Endodermal cell (in vitro differentiated cells): ENCODE measurements at places on chromosomes 12 and 14.

- DNase-seq: no peak
These were observed 50.4 kb upstream of the RIMBP2 start for GRCh38 chr12:130766470-130766869.

DNA sequence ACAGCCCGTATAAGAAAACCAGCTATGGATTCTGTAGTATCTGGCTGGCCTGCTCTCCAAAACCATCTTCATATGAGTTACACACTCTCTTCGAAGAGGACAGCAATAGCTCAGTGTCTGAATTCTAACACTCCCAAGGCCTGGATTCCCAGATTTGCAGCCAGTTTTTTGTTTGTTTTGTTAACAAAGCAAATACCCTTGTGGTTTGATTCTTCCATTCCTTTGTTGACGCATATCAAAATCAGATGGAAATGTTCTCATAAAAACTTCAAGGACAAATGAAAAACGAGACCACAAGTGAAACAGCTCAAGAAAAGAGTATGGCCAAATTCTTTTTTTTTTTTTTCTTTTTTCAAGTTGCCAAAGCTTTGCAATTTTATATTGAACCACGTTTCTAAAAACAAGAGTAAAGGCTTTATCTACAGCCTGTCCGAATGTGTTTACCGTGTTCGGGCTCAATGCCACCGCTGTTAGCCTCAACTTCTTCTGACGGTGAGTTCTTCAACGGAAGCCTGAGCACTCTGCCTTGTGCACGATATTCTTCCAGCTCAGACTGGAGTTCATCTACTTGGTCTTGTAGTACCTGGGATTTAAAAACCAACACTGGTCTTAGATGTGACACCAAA lies 67.5 kb downstream of the NIN start:
- no peak for DNase-seq

DNA sequence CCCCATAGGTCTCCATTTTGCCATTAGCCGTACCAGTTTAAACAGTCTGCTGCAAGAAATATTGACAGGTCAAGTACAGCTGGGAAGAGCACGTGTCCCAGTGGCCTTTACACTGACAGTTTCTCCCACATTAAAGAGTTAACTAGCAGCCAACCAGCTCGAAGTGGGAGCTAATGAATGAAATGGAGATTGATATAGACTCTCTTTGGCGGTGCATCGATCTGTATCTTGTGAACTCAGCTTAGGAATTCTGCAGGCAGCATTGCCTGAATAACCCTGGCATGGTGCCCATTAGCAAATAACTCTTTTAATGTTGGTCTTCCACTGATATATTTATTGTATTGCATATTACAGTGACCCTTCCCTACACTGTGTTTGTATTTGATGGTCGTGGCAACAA lies 319.4 kb downstream of the EGLN3 start:
- DNase-seq: no peak

GRCh38 chr14:39433452-39433813 lies 1.2 kb upstream of the FBXO33 start:
- no peak for DNase-seq

GRCh38 chr14:97218691-97219430 lies 421.7 kb downstream of the VRK1 start:
- peak; percentile 87 for DNase-seq

DNA sequence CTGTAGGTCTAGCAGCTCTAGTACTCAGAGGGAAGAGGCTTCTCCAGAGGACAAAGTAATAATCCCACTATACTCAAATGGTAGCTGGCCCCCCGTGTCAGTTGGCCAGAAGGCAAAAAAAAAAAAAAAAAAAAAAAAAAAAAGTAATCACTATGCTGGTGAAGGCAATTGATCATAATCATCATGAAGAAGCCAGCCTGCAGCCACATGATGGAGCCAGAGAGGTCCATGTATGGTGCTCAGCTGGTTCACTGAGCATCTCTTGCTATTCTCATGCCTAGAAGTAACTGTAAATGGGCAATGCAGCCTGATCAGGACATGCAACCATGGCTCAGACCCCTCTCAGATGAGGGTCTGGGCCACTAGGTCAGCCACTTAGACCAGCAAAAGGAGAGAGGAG lies 378.8 kb downstream of the MED13L start:
- DNase-seq: peak; percentile 60

DNA sequence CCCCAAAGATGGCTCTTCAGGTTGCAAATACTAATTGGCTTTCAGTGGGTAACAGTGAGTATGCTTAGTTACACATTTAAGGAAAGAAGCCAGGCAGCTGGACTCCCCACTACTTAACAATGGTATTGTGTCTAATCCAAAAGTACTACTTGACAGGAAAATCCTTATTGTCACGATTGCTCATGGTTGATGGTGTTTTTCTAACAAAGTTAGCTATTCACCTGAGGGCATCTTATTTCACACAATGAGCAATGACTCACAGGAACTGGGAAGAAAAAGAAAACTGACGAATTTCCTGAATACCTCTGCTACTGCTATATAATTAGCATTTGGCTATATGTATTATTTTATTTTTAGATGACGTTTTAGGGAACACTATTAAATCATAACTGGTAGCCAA lies 33.4 kb upstream of the ALG10 start:
- DNase-seq: no peak

DNA sequence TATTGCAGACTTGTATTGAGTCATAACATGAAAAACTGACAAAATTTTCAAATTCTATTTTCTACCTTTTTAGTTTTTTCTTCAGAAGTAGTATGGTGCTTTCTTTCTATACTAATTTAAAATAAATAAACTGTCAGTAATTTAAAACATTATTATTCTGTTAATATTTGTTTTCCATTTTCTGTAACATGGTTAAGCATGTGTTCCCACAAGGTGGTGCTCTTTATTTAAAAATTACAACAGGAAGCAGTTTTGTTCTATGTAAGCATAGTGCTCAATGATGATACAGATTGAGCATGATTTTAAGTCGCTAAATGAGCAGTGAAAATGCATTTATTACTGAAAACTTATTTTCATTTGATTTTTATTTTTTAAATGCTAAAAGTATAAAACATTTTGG lies 114.6 kb downstream of the PPFIA2 start:
- DNase-seq: no peak

- no peak for DNase-seq
These were observed 11.7 kb upstream of the NFKBIA start for GRCh38 chr14:35416108-35416750.

DNA sequence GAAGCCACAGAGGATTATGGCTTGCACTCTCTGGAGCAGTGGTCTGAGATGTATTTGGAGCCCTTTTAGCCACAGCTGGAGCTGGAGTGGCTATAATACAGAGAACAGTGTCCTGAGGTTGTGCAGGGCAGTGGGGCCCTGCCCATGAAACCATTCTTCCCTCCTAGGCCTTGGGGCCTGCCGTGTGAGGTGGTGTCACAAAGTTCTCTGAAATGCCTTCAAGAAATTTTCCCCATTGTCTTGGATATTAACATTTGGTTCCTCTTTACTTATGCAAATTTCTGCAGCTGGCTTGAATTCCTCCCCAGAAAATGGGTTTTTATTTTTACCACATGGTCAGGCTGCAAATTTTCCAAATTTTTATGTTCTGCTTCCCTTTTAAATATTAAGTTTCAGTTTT lies 79.3 kb downstream of the UNC79 start:
- DNase-seq: no peak

DNA sequence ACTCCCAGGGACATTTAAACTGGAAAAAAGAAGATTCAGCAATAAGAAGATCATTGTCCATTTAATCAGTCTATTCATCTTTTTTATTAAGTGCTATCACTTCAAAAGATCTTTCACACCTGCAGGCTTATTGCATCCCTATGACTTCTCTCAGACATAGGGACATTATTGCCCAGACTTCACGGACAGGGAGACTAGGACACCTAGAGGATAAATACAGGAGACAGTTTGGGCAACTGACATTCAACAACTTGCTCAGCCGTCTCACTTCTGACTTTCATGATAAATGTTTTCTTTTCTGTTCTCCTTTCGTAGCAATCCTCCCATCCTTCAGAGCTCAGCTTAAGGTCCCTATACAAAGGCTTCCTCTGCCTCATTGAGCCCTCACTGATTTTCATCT lies 84.3 kb downstream of the TMEM30B start:
- no peak for DNase-seq

GRCh38 chr12:132954471-132955048 lies 1.5 kb downstream of the ZNF605 start:
- DNase-seq: peak; percentile 41

- DNase-seq: no peak
These were observed 58.8 kb upstream of the FBRSL1 start for GRCh38 chr12:132430838-132431774.

- DNase-seq: no peak
These were observed 184.5 kb downstream of the AKAP6 start for GRCh38 chr14:32513571-32514009.

DNA sequence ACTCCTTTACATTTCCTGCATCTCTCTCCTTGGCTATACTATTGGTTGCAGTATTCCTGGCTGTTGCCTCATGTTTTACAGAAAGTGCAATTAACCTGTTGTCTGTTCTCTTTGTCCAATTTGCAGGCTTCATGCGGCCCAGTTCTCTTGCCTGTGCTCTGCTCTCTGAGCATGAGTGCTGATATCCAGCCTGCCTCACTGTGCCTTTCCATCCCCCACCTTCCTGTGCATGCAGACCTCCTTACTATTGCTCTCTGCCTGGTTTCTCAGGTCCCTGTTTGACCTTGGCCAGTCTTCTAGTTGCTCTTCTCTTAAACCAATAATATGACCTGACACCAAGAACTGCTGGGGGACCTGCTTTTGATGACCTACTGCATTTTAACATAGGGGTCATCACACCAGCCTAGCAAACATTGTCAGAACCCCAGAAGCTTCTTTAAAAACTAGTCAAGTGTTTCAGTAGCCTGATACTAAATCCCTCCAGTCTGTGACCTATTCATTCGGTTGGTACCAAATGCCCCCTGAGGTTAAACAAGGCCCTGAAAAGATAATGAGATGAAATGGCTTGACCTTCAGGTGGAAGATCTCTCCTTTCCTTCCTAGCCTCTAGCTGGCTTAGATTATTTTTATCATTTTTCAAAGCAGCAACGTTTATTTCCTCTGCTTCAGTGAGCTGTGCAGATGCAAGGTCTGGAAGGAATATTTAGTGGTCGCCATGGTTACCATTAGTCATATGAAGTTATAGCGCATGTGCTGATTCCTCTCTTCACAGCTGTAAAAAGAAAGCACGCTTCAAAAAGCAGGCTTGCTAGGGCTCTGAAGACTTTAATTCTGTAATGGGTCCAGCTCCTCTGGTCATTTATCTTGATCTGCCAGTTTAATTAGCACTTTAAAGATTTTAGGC lies 216.5 kb downstream of the PHLDA1 start:
- no peak for DNase-seq

DNA sequence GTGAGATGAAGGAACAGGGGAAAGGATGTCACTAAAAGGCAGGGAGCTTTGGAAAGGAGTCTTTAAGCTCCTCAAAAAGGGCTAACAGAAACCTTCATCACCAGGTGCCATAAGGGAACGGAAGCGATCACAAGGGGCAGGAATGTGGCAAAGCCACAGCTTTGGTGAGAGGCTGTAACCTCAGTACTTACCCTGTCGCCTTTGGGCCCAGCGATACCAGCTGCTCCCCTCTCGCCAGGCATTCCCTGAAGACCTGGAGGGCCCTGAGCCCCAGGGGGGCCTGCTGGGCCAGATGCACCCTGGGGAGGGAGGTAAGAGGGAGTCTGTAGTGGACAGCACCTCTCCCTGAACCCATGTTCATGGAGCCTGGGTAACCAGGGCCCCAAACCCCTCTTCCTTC lies 18.9 kb downstream of the TMEM106C start:
- no peak for DNase-seq

DNA sequence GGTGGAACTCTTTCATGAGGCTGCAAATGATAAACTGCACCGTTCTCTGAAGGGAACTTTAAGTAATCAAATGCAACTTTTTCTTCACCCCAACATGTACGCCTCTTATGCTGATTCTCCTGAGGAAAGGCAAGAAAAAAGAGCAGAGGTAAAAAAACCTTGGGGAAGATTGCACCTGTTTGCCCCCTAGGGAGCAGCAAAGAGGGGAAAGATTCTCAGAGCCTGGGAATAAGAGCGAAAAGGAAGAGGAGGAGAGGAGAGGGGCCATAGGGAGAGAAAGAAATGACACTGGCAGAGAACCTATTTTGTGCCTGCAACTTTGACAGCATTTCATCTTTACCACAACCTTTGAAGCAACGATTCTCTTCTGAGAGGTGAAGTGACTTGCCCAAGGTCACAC lies 254.6 kb downstream of the KSR2 start:
- peak; percentile 63 for DNase-seq

DNA sequence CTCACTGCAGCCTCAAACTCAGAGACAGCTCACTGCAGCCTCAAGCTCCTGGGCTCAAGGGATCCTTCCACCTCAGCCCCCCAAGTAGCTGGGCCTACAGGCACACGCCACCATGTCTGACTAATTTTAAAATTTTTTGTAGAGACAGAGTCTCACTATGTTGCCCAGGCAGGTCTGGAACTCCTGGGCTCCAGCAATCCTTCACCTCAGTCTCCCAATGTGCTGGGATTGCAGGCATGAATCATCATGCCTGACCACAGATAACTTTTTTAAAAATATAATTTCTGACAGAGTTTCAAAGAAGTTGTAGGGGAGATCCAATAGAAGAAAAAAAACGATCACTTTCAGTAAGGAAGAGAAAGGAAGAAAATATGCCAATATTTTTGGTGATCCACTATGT lies 189.7 kb upstream of the CDKN3 start:
- no peak for DNase-seq

DNA sequence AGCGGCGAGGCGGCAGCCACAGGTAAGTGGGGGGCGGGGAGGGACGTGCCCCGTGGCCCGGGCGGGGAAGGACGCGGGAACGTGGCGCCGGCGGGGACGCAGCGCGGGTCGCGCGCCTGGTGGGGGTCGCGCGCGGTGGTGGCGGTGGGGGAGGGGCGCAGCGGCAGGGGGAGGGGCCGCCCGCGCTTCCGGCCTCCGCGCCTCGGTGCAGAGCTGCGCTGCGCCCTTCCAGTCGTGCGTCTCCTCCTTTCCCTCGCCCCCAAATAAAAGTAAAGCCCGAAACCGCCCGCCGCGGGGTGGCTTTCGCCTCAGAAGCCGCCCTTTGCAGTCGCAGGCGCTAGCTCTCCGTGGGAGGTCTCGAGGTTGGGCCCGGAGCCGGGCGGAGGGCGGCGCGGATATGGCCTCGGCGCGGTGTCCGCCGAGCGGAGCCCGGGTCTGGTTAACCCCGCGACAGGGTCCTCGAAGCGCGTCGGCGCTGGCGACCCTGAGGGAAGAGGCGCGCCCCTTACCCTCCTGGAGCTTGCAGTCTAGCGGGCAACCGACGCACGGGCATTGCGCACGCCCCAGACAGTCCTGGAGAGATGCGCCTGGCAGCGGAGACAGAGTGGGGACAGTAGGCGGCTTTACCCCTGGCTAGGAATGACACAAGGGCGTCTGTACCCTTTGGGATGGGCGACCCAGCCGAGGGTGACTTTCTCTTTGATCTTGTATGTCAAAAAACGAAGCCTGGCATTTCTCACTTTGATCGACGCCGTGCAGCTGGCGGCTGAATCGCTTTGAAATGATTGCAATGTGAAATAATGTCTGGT lies 589 bp downstream of the ATF1 start:
- peak; percentile 89 for DNase-seq

- no peak for DNase-seq
These were observed 27.3 kb upstream of the SPTSSA start for GRCh38 chr14:34489324-34489723.

GRCh38 chr14:43247877-43248276 lies 1259.2 kb downstream of the FSCB start:
- no peak for DNase-seq

GRCh38 chr14:21846227-21846885 lies 172.7 kb upstream of the OR4E1 start:
- DNase-seq: peak; percentile 83

- DNase-seq: no peak
These were observed 88.4 kb downstream of the SLC2A13 start for GRCh38 chr12:40017488-40017887.

- no peak for DNase-seq
These were observed 113.6 kb upstream of the BTG1 start for GRCh38 chr12:92259291-92259690.
